Endodermal cell (in vitro differentiated cells): ENCODE measurements at places on chromosomes 6 and 20.

- peak; percentile 44 for DNase-seq
These were observed 5.4 kb downstream of the DSP start for GRCh38 chr6:7546896-7547295.

- peak; percentile 95 for DNase-seq
These were observed at the start of gene HEY2 for GRCh38 chr6:125749173-125749864. Gene HEY2, plus strand, starts transcription at chr6:125749632. Its CDS starts 145 bp downstream, at chr6:125749777.

- peak; percentile 68 for DNase-seq
These were observed 940.5 kb upstream of the MANEA start for GRCh38 chr6:94636780-94637385.

DNA sequence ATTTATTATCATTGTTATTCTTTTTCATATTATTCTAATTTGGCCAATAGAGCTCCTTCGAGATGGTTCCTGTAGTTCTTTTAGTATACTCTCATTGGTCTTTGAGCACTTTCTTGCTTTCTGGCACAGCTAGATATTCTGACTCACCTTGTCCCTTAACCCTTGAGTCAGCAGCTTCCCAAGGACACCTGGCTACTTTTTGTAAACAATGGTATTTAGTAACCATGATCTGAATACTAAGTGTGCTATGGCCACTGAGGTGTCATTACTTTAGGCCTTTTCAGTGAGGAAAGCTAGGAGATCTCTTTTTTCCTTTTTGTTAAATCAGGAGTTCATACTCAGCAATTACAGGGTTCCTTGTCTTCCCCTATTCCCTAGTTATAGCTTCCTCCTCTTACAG lies 126.5 kb upstream of the CITED2 start:
- DNase-seq = no peak

DNA sequence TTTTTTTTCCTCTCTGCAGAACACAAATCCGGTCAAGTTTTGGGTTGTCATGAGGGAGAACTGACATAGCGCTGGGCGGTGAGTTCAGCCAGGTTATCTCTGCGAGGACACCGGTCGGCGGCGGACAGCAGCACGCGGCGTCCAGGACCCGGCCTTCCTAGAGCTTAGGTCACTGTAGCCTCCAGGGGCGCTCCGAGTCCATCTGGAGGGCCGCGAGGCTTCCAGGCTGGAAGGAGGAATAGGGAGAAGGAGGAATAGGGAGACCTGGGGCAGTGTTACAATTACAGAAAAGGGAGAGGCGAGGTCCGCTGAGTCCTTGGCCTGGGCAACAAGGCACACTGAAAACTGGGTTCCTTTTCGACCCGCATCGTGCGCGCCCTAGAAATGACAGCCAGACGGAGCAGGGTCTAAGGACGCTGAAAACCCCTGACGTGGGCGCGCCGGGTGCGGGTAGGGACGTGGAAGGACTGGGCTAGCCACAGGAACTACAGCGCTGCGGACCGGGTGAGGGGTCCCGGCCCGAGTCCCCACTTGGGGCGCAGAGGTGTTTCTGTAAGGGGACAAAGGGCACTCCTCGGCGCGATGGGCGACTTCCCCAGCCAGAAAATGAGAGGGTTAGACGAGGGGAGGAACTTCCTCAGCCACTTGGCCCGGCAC lies 536 bp upstream of the FNDC1 start:
- peak; percentile 92 for DNase-seq

GRCh38 chr6:73452107-73452461 lies at the start of gene CGAS:
Gene CGAS, minus strand, starts transcription at chr6:73452297. Its CDS starts 116 bp downstream, at chr6:73452181.
- DNase-seq = no peak

- DNase-seq = no peak
These were observed 146.1 kb upstream of the LRFN2 start for GRCh38 chr6:40733290-40733689.

DNA sequence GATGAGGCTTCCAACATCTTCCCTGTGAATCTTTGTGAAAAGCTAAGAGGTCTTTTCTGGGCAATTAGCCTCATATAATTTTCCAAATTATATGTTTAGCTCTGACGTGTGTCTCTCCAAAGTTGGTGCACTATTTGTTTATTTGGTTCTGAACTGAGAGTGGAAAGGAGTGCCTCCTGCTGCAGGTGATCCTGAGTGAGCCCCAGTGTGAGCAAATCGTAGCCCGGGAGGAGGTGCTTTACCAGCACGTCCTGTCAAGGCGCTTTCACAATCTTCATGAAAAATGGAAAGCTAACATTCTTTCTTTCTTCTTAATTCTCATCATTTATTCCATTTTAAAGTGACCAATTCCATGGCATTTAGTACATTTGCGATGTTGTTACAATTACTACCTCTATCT lies 231.9 kb downstream of the BMP2 start:
- no peak for DNase-seq

GRCh38 chr6:17474289-17474688 lies 80.9 kb downstream of the CAP2 start:
- no peak for DNase-seq

DNA sequence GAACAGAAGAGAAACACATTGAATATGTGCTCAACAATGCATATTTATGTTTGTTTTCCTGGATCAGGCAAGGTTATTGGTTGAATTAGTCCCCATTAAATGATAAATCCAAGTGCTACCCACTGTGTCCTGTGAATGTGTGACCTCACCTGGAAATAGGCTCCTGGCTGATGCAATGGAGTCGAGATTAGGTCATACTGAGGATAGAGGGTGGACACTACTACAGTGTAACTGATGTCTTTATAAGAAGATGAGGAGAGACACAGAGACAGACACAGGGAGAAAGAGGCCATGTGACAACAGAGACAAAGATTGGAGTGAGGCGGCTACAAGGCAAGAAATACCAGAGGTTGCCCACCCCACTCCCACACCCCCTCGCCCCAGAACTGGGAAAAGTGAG lies 559.3 kb downstream of the C6orf118 start:
- DNase-seq = no peak

GRCh38 chr20:58322083-58322482 lies 12.6 kb downstream of the RAB22A start:
- DNase-seq = no peak

- DNase-seq = no peak
These were observed 1078.4 kb downstream of the KIF16B start for GRCh38 chr20:15494851-15495250.

DNA sequence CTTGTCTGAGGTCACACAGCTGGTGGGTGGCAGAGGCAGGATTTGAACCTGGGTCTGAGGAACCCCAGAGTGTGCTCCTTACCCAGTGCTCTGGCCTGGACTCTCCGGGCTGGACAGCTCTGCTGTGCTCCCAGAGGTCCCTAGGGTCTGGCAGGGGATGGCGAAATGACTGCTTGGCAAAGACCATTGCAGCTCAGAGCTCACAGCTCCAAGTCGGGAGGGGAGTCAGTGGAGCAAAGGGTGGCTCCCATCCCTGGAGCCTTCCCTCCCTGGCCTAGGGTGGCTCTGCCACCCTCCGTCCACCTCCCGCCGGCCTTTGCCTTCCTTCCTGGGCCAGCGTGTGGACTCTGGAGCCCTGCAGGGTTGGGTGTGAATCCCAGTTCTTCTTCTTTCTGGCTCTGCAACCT lies 17.5 kb downstream of the CEBPB start:
- no peak for DNase-seq
